ENCODE measurements at places on chromosomes 4 and X.

GRCh38 chr4:74453037-74453635, 8.2 kb downstream of the AREG start:
- no peak for DNase-seq

DNA sequence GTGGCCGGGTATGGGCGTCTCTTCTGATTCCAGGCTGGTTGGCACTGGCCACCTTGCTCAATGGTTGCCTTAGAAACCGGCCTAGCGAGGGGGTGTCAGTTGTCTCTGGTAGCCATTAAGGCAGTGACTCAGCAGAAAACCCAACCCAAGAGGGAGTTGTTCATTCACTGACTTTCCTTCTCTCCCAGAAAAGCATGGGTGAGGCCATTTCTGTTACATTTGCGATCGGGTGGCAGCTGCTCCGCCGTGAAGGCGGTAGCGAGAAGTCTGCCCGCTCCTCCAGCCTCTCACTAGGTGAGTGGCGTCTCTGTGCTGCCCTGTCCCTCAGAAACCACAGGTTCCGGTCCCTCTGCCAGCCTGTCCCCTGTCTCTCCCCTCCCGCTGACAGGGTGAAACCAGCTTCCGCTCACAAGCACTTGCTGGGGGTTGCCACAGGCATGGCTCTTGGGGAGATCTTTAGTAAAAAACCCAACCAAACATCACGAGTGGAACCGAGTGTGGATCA, 17.4 kb downstream of the IRAK1 start:
- no peak for DNase-seq

DNA sequence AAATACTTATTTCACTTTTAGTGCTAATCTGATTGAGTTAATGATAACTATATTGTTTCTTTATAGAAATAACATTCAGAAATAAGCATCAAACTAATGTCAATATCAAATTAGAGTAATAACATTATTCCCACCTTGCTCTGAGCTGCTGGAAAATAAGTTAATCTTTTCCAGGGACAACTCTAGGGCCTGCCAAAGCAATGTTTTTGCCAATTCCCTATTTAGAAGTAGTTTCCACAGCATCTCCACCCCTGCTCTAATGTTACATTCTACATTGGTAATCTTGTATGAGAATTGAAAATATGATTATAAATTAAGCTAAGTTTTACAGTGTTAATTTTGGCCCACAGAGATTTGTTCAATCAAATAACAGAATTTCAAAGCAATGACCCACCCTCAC, 68.3 kb downstream of the REELD1 start:
- no peak for DNase-seq

- DNase-seq = no peak
Observed at GRCh38 chrX:10243106-10243505, 86.3 kb downstream of the CLCN4 start.

GRCh38 chrX:97639526-97639925, 755.8 kb downstream of the RPA4 start:
- DNase-seq = no peak

GRCh38 chr4:111652236-111652635, 493.0 kb upstream of the FAM241A start:
- no peak for DNase-seq

- DNase-seq = no peak
Observed at GRCh38 chr4:165502916-165503907, 124.4 kb downstream of the CPE start.

GRCh38 chr4:188701952-188702351, 562.7 kb downstream of the TRIML1 start:
- DNase-seq = no peak

- DNase-seq = no peak
Observed at GRCh38 chr4:101229116-101229515, 118.2 kb downstream of the PPP3CA start.

DNA sequence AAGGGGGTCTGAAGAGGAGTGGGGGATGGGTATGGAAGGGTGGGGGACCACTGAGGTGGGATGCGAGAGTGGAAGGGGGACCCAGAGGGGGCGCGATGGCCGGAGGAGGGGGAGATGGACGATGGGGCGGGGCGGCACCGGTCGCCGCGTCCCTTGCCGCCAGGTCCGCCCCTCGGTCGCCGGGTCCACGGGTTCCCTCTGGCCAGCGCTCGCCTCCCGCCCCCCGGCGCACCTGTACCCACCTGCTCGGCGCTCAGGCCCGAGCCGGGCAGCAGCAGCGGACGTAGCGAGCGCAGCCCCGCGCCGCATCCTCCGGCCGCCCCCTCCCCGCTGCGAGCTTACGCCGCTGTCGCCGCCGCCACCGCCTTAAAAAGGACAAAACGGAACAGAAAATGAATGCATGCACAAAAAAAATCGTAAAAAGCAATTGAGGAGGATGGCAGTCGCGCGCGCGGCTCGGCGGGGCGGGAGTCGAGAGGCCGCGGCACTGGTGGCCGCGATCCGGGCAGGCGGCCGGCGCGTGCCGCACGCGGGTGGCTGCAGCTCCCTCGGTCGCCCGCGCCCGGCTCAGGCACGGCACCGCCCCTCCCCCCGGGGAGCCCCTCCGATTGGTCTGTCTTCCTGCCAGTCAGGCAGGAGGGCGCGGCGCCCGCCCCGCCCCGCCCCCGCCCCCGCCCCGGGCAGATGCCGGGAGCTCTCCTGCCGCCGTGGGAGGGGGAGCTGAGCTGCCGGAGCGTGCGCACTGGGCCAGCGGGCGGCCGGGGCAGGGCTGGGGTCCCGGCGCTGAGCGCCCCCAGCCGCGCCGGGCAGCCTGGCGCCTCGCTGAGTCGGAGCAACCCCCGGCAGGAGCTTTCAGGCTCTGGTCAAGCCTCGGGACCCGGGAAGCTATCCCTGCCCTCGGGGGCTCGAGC, at the start of gene JAKMIP1:
Gene JAKMIP1 (minus strand): TSS at position 539 of the 911 bp plus-strand sequence. CDS start 87,699 bp downstream, outside the sequence.
- DNase-seq = no peak

- no peak for DNase-seq
Observed at GRCh38 chr4:41887821-41888686, 47.2 kb upstream of the TMEM33 start.

DNA sequence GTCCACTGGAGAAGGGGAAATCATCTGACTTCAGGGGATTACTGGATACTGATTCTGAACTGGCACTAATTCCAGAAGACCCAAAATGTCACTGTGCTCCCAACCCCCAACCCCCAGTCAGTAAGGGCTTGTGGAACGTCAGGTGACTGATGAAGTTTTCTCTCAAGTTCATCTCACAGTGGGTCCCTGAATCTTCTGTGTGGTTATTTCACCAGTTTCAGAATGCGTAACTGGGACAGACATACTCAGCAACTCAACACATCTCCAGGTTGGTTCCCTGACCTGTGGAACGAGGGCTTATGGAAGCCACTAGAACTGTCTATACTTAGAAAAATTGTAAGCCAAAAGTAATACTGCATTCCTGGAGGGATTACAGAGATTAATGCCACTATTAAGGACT, 45.3 kb downstream of the DDX60L start:
- no peak for DNase-seq

DNA sequence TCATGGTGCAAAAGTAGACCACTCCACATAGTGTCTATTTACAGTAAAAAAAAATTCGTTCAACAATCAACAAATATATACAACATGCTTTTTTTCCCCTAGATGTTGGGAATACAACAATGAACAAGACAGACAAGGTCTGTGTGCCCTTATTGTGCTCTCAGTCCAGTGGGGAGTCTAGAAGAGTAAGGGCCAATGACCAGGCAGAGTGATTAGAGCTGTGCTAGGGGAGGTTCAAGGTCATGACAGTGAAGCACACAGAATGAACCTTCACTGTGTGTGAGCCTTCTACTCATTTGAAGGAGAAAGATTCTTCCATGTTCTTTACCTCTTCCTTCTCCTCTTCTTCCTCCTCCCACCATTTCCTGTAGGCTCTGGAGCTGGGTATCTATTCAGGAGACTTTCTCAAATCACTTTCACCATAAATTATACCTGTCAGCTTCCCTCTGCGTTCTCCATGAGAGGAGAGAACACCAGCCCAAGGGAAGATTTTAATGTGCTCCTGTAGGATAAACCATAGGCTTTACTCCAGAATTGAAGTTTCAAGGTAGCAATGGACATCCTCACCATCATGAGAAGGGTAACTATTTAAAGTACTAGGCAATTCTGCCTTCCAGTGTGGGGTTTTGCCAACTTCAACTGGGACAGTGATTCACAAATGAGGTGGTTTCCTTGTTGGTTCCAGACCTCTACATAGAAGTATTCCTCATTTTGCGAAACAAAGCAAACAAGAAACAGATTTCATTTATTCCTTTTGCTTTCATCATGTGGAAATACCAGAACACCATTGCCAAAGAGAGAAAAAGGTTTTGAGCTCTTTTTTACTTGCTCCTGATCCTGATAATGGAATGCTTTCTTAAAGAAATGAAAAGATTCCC, 246.9 kb upstream of the GPC4 start:
- no peak for DNase-seq

DNA sequence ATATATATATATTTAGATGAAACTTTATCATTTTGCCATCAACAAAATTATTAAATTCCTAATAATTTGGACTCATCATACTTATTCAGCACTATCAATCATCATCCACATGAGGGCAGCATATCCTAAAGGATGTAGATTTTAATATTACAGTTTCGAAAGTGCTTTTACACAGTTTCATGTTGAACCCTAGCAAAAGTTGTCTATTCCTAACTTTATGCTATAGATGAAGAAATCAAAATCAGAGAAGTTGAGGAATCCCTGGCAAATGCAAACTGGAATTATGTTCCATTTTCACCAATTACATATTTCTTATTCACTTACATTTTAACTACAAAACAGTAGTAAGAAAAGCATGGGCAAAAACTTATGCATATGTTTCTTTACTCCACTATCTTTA, 36.6 kb upstream of the UGT2A1 start:
- no peak for DNase-seq

DNA sequence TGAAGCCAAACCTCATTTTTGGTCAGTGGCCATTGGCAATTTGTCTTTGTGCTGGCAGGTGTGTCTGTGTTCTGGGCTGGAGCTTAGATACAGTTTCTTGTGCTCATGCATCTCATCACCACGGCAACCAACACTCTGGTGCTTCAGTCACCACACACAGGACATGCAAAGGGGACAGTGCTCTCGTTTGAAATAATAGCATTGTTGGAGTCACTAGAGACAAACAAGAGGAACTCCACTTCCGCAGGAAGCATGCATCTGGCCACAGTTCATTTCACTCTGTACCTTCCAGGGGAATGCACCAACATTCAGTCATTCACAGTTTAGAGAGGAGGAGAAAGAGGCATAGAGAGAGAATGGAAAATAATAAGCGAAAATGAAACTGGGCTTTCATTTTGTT, 267.4 kb downstream of the ANK2 start:
- no peak for DNase-seq

DNA sequence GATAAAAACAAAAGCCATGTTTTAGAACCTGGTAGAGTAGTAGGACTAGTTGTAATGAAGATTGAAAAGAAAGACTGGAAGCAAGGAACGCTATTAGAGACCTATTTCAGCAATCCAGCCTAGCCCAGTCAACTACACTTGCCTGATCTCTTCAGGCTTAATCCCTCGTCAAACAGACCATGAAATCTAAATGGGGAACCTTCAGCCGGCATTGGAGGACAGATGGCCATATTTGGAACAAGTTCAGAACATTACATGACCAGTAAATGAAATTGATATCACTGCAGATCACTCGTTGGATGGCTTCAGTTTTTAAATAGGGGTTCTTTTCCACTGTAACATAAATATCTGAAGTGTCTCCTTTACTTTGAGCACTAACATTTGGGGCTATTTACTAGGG, 84.8 kb upstream of the WDR44 start:
- no peak for DNase-seq

GRCh38 chr4:30866907-30867306, 146.7 kb downstream of the PCDH7 start:
- DNase-seq = no peak

DNA sequence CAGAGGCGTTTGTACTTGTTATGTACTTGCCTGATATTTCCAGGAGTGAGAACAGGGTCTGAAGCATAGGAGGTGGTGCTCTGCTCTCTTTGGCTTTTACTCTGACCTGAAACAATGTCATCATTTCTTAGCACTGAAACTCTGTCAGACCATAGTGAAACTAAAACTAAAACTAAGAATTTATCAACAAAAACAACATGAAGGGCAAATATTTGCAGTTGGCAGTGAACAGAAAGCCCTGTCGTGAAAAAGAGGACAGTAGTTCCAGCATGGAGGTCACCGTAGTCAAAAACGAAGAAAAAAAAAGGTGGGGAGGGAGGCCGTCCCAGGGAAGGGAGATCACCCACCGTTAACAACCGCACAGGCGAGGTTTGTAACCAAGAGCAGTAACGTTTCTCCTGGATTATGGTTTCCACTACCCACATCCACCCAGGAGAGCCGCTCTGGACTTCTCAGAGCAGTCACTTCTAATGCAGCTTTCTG, 97.5 kb downstream of the ANK2 start:
- no peak for DNase-seq

DNA sequence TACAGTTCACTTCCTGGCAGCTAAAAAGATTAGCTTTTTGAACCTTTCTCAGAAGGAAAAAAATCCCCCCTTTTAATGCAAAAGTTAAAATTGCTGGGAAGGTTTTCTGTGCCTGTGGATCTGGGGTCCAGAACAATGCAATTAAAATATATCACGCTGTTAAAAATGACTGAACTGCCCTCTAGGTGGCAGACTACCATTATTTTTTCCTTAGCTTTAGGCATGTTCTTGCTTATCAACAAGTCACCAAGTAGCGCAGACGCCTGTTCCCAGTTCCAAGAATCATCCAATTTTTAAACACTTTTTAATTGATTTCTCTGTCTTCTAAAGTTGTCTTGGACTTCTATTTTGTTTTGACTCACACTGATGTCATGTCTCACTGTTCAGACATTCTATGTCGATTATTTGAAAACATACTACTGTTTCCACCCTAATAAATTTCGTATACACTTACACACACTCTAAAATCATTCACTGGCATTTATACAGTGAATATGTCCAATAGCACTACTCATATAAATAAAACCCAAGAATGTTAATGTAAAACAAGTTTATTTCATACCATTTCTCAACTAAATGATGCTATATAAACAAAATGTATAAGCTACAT, 661.6 kb downstream of the RAPGEF2 start:
- DNase-seq = no peak

GRCh38 chr4:165450871-165451270, 72.1 kb downstream of the CPE start:
- no peak for DNase-seq

GRCh38 chr4:176453079-176453478, 133.3 kb downstream of the SPCS3 start:
- DNase-seq = no peak

- no peak for DNase-seq
Observed at GRCh38 chrX:9538544-9539045, 73.7 kb downstream of the TBL1X start.

DNA sequence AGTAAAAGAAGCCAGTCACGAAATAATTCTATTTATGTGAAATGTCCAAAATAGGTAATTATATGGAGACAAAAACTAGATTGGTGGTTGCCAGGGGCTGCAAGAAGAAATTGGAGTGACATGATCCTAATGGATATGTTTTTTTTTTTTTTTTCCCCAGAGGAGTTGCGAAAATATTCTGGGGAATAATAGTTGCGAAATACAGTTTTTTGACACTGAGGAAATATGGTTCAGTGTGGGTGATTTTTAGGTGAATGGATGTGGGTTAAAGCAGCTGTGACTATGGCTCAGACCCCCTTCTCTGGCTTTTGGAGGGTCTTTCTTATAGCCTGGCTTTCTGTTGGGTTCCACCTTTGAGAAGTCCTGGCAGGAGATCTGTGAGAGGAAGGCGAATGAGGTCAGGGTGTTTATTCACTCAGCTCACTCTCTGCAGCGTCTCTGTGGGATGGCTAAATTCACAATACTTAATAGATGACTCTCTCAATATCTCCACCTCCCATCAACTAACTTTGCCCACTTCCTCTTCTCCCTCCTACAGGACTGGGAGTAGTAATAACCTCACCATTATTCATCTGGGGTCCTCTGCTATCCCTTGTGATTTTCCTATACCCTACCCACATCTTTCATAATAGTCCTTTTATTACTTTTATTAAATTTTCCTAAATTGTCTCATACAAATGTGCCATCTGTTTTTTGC, 15.3 kb upstream of the RAB9B start:
- DNase-seq = no peak
